CD4-positive, alpha-beta T cell treated with Interferon alpha-2 for 1 hour (primary cell): ENCODE measurements at places on chromosomes 7 and 10.
A peak's percentile ranks its signal among the peaks of the same experiment; 100 is the strongest.

DNA sequence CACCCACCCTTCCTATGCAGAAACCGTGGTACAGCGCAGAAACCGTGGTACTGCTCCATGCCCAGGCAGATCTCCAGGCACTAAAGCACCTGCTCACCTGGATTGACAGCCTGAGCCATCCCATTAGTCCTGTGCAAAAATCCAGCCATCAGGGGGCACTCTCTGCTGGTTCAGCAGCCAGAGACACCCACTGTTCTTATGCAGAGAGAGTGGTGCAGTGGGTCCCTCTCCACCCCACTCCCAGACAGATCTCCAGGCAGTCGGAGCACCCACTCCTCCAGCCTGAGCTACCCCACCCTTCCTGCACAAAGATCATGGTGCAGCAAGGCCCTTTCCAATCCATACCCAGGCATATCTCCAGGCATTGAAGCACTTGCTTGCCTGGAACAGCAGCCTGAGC lies 219.8 kb downstream of the CTNNA3 start:
- no peak for DNase-seq

DNA sequence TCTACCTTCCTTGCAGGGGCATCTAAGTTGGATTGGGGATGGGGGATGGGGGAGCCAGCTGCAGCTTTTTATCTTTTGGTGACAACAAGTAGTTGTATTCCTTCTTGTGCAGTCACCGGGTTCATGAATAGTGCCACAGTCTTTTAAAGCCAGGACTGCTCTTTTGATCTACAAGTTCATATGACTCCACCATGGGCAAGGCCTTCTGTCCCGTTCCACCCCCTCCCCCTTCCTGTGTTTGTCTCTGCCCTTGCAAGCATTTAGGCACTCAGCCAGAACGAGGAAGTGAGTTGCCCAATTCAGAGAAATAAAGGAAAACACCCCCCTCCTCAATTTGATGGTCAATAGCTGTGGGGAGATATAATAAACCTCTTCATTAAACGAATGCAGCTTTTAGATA lies 44.8 kb upstream of the EGR2 start:
- no peak for DNase-seq

DNA sequence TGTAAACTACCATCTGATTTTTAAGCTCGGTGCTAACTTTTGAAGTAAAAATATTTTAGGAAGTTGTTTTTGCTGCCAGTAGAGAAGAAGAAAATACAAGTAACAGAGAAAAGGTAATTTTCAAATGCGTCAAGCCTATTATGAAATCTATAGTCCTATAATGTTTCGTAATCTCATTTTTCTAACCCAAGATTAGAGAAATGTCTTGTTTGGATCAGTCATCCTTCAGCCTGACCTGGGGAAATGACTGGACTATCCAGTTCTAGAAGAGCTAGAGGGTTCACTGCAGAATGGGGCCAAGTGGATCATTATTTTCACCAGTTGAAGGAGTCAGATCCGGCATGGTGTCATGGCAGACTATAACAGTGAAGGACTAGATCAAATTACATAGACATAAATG lies 62.7 kb upstream of the FGL2 start:
- no peak for DNase-seq

DNA sequence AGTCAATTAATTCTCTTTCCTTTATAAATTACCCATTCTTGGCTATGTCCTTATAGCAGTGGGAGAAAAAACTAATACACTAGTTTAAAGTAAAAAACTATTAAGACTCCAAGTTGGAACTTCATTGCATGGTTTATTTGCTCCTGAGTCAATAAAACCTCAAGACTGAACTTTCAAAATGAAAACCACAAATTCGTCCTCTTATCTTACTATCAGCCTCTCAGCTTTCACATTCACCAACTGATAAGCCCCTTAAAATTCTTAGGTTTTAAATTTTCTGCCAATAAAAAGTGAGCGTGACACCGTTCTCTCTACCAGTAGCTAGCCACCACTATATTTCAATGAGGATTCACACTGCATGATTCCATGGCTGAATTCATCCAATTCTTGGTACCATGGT lies 346.4 kb upstream of the NPSR1 start:
- DNase-seq = no peak

- DNase-seq = no peak
Measured at GRCh38 chr10:4102802-4103344, 317.9 kb upstream of the KLF6 start.

DNA sequence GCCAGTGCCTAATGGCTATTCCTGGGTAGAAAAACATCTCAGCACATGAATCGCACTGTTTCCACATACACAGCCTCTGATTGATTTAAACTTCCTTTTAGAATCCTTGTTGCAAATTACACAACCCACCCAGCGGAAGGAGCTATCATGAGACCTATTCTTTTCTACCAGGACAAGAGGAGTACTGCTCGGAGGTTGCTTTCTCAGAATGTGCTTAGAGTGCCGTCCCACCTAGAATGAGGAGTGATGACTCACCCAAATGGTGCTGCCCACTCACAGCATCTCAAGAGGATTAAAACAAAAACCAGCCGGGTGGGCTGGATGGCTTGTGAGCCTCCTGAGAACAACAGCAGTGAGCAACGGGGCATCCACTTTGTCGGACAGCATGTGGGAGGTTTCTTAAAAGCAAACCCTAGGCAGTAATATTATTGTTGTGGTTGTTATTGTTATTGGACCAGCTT lies 128.9 kb downstream of the DGKI start:
- no peak for DNase-seq

DNA sequence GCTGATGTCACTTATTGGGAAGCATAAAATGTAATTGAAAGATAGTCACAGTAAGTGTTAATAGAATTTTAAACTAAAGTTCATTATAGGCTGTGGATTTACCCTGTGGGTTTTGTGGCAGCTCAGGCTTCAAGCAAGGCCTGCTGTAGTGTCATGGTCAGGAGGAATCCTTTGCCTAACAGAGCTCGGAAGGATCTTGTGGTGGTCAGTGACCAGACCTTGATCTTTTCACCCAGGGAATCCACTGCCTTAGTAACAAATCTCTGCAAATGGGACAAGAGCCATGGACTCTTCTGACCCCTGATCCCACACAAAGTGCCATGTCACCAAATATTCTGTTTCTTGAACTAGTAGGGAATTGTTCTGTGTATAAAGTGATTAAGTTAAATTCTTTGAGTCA lies 20.6 kb upstream of the HDAC9 start:
- no peak for DNase-seq

- DNase-seq = no peak
Measured at GRCh38 chr7:155839461-155839860, 27.2 kb upstream of the SHH start.

GRCh38 chr10:3122486-3123205 lies 49.9 kb downstream of the PITRM1 start:
- no peak for DNase-seq

DNA sequence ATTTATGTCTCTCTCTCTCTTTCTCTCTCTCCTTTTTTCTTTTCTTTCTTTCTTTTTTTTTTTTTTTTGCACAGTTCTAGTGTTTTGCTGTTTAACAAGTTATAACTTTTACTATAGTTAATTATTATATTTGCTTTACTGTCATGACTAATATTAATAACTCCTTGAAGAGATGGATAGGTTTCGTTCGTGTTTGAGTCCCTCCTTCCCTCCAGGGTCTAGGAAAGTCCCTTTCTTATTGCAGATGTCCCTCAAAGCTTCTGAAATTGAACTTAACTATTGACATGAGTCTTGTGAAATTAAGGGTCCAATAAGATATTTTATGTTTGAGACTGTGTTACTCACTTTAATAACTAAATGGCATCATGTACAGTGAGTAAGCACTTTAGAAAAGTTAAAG lies 131.4 kb downstream of the PLXDC2 start:
- no peak for DNase-seq

- DNase-seq = no peak
Measured at GRCh38 chr7:87027900-87028299, 31.6 kb downstream of the ELAPOR2 start.

DNA sequence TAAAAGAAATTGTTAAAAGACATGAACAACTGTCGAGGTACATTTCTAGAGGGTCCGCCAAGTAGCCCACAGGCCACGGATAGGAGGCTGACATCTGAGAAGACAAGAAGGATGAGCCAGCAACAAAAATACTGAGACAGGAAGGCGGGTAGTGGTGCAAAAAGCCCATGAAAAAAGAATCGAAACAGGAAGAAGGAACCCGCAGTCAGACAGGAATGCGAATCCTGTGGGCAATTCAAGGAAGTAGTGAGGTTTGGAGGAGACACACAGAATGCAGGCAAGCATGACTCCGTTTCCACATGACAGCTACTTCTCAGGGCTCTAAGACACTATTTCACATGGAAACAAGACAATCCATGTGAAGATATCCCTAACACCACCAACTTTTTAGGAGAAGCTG lies 125.2 kb downstream of the DOCK4 start:
- peak; percentile 16 for DNase-seq

GRCh38 chr10:29324220-29324841 lies 35.5 kb downstream of the LYZL1 start:
- DNase-seq = no peak

GRCh38 chr10:97781618-97782331 lies 10.0 kb upstream of the SFRP5 start:
- DNase-seq = no peak

GRCh38 chr10:42543840-42544372 lies 94.5 kb downstream of the ZNF33B start:
- no peak for DNase-seq

DNA sequence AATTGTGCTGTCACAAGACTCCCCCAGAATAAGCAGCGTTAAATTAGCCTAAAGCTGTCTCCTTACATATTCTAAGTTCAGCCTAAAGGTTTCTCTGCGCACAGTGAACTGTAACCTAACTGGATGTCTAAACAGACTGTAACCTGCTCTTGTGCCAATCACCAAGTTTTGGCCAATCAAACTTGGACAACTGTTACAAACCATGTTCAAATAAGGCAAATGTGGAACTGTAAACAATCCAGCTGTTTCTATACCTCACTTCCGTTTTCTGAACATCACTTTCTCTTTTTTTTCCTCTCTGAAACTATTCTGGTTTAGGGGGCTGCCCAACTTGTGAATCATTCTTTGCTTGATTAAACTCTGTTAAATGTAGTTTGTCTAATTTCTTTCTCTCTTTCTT lies 252.2 kb upstream of the HABP2 start:
- DNase-seq = peak; percentile 15

GRCh38 chr10:42932735-42933447 lies 144.0 kb upstream of the RET start:
- peak; percentile 49 for DNase-seq

GRCh38 chr7:80703272-80703671 lies 64.8 kb downstream of the CD36 start:
- no peak for DNase-seq

- no peak for DNase-seq
Measured at GRCh38 chr10:7797582-7797981, 9.6 kb downstream of the ATP5F1C start.

GRCh38 chr7:154767821-154768415 lies 235.0 kb downstream of the PAXIP1 start:
- DNase-seq = no peak

DNA sequence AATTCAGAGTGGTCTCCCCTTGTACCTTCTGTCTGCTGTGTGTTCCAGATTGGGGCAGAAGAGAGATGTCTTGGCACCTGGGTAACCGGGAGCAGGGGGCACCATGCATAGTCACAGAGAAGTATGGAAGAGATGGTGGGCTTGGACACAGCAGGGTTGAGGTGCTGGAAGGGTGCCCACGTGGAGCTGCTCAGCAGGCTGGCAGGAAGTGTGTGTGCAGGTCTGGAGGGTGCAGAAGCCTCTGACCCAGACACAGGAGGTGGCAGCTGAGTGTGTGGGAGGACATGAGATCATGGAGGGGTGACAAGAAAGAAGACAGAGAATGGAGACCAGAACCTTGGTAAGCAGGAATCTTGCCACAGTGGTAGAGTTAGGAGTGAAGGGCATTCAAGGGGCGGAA lies 42.3 kb upstream of the DUSP5 start:
- no peak for DNase-seq

GRCh38 chr10:71736570-71736952 lies 17.0 kb upstream of the C10orf105 start:
- DNase-seq = no peak

DNA sequence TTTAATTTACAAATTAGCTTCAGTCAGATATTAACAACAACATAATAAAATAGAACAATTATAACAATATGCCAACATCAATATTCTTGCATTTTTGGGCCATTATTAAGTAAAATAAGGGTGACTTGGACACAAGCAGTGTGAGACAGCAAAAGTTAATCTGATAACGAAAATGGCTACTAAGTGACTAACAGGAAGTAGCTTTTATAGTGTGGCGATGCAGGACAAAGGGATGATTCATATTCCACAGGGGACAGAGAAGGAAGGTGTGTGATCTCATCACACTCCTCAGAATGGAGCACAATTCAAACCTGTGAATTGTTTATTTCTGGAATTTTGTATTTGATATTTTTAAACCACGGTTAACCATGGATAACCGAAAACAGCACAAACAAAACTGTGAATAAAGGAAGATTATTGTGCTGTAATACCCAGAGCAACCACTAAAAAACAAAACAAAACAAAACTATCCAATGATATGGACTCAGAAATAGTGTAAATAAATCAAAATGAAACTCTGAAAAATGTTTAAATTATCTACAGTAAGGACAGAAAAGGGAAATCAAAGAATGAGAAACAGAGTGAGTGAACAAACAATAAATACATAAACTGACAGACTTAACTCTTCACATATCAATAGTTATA lies 66.9 kb upstream of the TFEC start:
- no peak for DNase-seq

DNA sequence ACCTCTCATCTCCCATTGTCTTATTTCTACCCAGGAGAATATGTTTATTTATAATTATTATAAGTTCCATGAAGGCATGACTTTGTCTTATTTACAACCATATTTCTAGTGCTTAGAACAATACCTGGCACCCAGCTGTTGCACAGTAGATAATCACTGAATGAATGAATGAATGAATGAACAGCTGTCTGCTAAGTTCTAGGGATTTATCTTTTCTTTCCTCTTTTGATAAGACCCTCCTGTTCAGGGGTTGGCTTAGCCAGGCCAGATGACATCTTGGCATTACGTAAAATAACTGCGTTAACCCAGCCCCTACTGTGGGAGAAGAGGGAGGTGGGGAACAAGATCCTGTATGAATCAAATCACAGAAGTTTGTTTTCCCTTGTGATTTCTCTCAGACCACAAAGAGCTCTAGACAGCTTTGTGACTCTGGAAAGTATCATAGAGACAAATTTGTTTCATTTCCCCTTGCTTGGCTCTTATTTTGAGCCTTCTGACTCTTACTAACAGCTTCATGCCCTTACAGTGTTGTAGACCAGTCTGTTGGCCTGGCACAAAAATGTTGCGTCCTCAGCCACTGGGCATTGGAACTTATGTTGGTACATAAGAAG lies 8.4 kb downstream of the ZNF862 start:
- no peak for DNase-seq

- DNase-seq = no peak
Measured at GRCh38 chr10:30987463-30987862, 44.2 kb downstream of the ZNF438 start.

- DNase-seq = no peak
Measured at GRCh38 chr7:16599860-16600259, 45.7 kb downstream of the ANKMY2 start.

- DNase-seq = no peak
Measured at GRCh38 chr7:112052498-112052897, 153.7 kb downstream of the DOCK4 start.
